NCI-H510A treated with DMSO at 0.1 percent for 48 hours (cell line): ENCODE measurements at places on chromosomes 1 and 21.
A peak's percentile ranks its signal among the peaks of the same experiment; 100 is the strongest.

GRCh38 chr21:38429011-38429410 lies 69.3 kb downstream of the ERG start:
- no peak for DNase-seq

GRCh38 chr1:176998183-176998795 lies 166.2 kb downstream of the ASTN1 start:
- no peak for DNase-seq

GRCh38 chr1:202225131-202225530 lies 31.5 kb downstream of the LGR6 start:
- DNase-seq, result no peak

DNA sequence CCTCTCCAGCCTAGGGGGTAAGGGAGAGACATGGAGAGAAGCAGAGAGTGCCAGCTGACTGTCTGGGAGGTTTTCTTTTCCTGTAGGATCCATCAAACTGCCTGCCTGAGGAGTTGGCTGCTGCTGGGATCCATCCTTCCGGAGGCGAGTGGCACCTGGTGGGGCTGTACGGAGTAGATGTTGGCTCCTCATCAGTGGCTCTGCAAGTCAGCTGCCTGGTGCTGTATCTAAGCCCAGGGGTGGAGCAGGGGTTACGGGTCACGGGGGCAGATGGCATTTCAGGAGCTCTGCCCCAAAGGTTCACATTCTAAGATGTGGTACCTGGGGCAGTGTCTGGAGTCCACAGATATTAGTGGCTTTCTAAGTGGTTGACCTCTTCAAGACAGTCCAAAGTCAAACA lies 128.0 kb downstream of the ACTL8 start:
- no peak for DNase-seq

GRCh38 chr1:240405751-240406150 lies 206.2 kb downstream of the GREM2 start:
- DNase-seq, result no peak

DNA sequence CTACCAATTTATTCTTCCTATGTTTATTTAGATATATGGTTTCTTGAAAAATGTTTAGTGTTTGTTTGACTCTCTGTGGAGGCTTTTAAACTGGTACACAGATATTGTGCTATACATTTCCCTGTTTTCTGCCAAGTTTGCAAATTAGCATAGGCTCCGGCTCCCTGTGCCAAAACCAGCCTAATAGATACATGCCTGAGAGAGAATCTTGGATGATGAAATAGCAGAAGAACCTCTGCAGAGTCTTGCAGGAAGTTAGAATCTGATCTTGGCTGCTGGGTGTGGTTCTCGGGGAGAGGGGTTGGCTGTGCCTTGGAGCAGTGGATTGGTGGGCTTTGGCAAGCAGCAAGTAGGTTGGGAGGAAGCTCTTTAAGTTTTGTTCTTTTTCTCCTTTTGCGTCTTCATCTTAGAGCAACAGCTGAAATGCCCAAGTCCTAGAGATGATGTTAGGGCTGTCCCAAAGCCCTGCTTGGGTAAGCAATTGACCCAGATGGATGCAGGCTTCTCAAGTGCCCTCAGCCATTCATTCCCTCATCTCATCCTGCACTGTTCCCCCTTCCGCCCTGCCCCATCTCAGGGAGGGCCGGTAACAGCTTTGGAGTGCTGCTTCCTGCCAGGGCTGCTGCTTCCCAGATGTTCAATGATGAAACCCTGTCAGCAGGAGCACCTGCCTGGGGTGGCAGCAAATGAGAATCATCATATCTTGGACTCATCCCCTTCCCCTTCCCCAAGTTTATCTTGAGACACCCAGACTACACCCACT lies 9.3 kb downstream of the PLA2G2A start:
- DNase-seq, result no peak

GRCh38 chr1:167467126-167467710 lies 51.1 kb downstream of the CD247 start:
- DNase-seq, result no peak

DNA sequence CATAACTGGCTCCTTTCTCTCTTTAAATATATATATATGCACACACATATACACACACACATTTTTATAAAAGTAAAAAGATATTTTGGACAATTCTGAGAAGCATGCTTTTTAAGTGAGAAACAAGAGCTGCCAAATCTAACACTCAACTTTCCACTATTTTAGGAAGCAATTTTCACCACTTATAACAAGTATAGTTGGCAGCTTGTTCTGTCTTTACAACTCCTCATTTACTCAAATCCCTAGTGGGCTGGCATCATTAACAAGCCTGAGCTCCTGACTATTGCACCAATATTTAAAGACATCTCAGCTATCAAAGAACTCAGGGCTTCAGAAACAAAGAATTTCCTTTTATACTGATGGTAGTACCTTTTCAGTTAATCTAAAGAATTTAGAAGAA lies 76.6 kb downstream of the RAB3GAP2 start:
- DNase-seq, result no peak

DNA sequence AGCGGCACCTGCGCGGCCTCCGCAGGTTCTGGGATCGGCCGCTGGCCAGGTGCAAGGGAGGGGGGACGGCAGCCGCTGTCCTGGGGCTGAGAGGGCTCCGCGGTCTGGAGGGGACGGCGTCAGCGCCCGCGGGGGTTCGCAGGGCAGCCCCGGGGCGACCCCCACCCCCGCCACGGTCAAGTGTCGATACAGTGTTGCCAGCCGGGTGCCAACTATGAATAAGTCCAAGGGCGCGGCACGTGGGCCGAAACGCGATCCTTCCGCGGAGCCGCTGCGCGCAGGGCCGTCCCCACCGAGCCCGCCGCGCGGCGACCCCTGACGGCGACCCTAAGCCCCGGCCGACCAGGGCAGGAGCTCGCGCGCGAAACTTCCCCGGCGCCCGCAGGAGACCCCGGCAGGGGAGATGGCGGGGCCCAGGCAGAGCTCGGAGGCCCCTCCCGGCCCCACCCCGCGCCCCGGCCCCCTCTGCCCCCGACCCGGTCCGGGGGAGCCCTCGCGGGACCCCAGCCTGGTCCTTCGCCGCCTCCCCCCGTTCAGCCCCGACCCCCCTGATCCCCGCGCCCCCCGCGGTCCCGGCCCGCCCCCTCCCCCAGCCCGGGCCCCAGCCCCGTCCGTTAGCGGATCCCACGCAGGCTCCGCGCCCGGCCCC lies 586 bp upstream of the AGPAT3 start:
- DNase-seq, result peak; percentile 77

GRCh38 chr1:159869173-159869572 lies 6.7 kb upstream of the VSIG8 start:
- DNase-seq, result peak; percentile 44

DNA sequence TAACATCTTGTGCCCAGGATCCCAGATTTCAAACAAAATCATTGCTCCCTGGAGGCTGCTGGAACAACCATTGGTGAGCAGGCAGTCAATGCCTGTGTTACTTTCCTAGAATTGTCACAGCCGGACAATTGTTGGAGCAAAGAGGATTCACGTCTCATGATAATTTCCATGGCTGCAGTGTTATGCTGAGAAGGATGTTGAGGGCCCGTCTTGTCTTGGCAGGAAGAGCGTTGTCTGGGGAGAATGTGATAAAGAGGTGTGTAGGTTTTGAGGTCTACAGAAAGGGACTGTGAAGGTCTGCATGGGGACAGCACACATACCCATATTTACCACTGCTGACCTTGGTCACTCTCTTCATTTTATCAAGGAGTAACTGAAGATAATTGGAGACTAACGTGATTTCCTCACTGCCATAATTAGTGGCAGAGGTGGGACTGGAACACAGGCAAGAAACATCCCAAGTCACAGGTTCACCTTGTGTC lies 6.3 kb downstream of the MECR start:
- no peak for DNase-seq

GRCh38 chr21:42614396-42614795 lies 39.0 kb upstream of the PDE9A start:
- DNase-seq, result no peak

GRCh38 chr1:179047636-179047997 lies 21.9 kb downstream of the FAM20B start:
- DNase-seq, result no peak

- DNase-seq, result no peak
Measured at GRCh38 chr1:44802306-44803061, 2.3 kb downstream of the PLK3 start.

GRCh38 chr1:166999500-167000055 lies 10.5 kb downstream of the MAEL start:
- no peak for DNase-seq

DNA sequence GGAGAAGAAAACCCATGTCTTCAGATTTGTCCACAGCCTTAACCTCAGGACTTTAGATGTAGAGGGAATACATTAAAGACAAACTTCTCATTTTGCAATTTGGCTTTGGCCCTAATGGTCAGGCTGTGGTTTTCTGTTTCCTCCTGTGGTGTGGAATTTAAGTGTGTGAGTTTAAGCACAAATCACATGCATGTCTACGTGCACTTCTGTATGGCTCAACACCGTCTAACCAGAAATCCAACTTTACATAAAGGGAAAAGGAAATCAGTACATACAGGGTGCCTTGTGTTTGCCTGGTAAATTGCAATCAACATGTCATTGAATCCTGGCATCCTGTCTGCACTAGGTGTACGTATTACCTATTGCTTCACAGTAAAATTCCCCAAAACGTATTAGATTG lies 1.2 kb upstream of the ZNF124 start:
- no peak for DNase-seq

- no peak for DNase-seq
Measured at GRCh38 chr1:107820801-107821200, 144.2 kb downstream of the VAV3 start.

GRCh38 chr21:46055863-46056281 lies 42.0 kb upstream of the COL6A2 start:
- DNase-seq, result no peak

- no peak for DNase-seq
Measured at GRCh38 chr1:100087396-100087795, 45.3 kb downstream of the SASS6 start.

DNA sequence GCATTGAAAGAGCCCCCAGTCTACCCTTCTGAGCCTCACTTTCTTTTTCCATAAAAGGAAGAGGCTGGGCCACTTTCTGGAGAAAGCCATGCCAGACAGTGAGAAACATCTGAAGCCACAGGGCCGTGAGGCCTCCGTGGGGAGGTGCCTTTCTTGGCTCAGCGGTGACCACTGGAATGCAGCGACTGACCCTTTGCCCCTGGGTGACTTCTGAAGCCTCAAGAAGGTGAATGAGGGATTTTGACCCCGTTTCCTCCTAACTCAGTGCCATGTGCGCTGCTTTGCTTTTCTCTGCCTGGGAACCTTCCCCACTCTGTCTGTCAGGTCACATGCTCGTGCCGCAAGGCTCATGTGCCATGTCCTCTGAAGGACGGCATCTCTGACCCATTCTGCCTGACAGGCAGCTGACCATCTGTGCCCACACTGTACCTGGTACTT lies 44.7 kb upstream of the A3GALT2 start:
- no peak for DNase-seq

- DNase-seq, result peak; percentile 52
Measured at GRCh38 chr1:230299191-230300006, 126.7 kb downstream of the PGBD5 start.

GRCh38 chr1:234484991-234485739 lies 6.2 kb upstream of the TARBP1 start:
- no peak for DNase-seq

DNA sequence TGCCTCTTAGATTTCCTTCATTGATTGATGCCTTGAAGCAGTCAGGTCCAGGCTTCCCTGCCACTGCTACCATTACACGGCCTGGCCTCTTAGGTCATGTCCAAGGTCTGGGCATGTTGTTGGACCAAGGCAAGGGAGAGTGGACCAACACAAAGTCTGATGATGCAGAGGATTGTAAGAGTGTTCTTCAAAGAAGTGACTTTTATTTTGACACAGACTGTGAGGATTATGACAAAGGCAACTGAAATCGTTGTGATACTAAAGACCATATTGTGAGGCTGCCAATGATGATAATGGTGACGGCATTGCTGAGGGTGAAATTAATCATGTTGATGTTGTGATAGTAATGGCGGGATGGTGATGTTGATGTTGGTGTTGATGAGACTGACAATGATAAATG lies 149.5 kb downstream of the GRIK3 start:
- DNase-seq, result no peak

GRCh38 chr1:173114346-173114745 lies 63.6 kb upstream of the TNFSF18 start:
- DNase-seq, result no peak

- DNase-seq, result no peak
Measured at GRCh38 chr1:83761167-83762038, 237.5 kb downstream of the TTLL7 start.

GRCh38 chr21:44994695-44995342 lies 55.0 kb downstream of the SLX9 start:
- DNase-seq, result no peak

- DNase-seq, result no peak
Measured at GRCh38 chr1:234963180-234963903, 165.3 kb downstream of the TOMM20 start.

DNA sequence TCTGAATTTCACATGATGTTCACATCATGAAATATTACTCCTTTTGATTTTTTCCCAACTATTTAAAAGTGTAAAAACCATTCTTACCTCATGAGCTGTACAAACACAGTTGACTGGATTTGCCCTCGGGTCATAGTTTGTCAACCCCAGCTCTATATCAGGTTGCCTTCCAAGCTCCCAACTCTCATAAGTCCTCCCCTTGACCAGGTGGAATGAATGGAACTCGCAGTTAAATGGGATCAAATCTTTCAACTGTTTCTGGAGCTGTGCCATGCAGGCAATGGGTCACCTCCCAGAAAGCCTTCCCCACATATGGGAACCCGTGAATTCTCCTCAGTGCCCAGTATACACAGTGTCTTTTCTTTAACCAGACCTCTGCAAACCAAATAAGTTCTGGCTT lies 169.8 kb upstream of the FOXD3 start:
- DNase-seq, result no peak

GRCh38 chr1:114107474-114108435 lies 45.9 kb downstream of the SYT6 start:
- DNase-seq, result no peak

- no peak for DNase-seq
Measured at GRCh38 chr1:101136739-101137138, 100.1 kb upstream of the S1PR1 start.

GRCh38 chr1:46399307-46399706 lies 5.2 kb downstream of the FAAH start:
- DNase-seq, result peak; percentile 59

GRCh38 chr1:246106342-246106763 lies 400.7 kb downstream of the SMYD3 start:
- DNase-seq, result no peak

DNA sequence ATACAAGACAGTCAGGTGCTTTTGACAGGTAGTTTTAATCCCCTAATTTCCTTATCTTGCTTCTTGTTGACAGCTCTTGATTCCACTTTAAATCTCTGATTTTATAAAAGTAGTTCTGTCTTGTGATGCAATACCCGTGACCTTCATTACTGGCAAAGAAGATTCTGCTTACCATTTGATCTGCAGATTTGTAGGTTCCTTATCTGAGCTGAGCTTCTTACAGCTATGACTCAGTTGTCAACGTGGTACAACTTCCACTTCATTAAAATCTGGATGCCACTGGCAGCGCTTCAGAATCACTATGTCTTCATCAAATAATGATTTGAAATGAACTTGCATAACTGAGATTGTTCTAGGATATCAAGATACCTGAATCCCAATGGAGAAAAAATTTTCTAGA lies 543.6 kb upstream of the B3GALT2 start:
- DNase-seq, result no peak

- DNase-seq, result peak; percentile 96
Measured at GRCh38 chr1:35726450-35727433, 8.1 kb upstream of the C1orf216 start.
